Esophagus muscularis mucosa (tissue), 4 donors: ENCODE measurements at places on chromosomes 7 and 10. TPM values are rescaled to one million over a fixed set of nuclear protein-coding genes. Genes with fewer than 3 reads are reported as not detected.

Gene DRGX
- total RNA-seq: not detected

Gene RBP3
- 0.06 TPM for total RNA-seq

Gene HABP2
- total RNA-seq: not detected

Gene NEBL
- total RNA-seq: 2.9 TPM

Gene NPFFR1
- total RNA-seq: not detected

Gene INTS1
- 54.5 TPM for total RNA-seq

DNA sequence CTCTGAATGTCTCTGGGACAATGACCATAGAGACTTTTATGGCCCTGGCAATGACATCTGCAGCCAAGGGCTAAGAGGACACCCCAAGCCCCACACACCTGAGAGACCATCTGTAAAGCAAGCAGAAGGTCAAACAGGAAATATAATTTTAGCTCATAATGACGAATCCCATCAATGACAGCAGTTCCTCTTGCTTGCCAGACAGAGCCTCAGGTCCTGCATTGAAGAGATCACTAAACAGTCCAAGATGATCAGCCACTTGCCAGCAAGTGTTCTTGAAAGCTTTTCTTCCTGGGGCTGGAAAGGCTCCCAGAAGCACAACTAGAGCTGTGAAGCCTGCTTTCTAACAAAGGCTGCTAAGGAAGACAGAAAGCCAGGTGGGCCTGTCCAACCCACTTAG lies 993.7 kb upstream of the AUTS2 start:
- no peaks in the 10 kb centered on the region for H3K4me1 ChIP-seq
- no peaks in the 10 kb centered on the region for H3K36me3 ChIP-seq
- no peaks in the 10 kb centered on the region for H3K27me3 ChIP-seq

DNA sequence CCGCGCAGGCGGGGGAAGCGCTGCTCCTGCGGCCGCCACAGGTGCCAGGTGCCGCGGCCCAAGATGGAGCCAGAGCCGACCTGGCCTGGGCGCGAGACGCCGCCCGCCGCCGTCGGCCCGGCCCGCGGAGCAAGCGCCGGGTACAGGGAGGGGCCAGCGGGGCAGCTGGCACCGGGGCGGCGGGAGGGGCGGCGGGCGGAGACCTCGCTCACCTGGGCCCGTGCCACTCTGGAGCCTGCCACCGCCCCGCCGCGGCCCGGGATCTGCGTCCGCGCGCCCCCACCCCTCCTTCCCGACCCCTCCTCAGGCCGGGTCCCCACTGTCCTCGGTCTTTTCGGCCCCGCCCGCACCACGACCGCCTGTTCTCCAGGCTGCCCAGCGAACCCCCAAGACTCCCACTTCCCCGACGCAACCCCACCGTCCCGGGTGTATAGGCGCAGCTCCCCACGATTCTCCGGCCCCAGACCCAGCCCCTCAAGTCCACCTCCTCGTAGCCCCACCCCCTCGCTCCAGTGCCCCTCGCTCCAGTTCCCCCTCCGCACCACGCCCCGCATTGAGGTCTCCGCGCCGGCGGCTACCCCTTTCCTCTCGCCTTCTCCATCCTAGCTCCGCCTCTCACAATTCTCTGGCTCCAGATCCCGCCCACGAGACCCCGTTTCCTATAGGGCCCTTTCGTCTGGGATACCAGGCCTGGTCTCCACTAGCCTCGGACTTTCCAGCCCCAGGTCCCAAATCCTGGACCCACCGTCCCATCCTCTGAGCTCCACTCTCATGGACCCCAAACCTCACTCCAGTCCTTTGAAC lies at the start of gene GPRIN2:
Gene GPRIN2, minus strand, starts transcription at position 144 of the 804 bp plus-strand sequence. CDS start 5,922 bp downstream, outside the sequence.
- DNase-seq: no peak
- H3K36me3 ChIP-seq: no peaks in the 10 kb centered on the region
- no peak within 1 kb of the TSS for H3K27ac ChIP-seq
- H3K4me1 ChIP-seq: peaks cover 13% of the 10 kb centered on the region
- peaks cover 14% of the 10 kb centered on the region for H3K27me3 ChIP-seq

DNA sequence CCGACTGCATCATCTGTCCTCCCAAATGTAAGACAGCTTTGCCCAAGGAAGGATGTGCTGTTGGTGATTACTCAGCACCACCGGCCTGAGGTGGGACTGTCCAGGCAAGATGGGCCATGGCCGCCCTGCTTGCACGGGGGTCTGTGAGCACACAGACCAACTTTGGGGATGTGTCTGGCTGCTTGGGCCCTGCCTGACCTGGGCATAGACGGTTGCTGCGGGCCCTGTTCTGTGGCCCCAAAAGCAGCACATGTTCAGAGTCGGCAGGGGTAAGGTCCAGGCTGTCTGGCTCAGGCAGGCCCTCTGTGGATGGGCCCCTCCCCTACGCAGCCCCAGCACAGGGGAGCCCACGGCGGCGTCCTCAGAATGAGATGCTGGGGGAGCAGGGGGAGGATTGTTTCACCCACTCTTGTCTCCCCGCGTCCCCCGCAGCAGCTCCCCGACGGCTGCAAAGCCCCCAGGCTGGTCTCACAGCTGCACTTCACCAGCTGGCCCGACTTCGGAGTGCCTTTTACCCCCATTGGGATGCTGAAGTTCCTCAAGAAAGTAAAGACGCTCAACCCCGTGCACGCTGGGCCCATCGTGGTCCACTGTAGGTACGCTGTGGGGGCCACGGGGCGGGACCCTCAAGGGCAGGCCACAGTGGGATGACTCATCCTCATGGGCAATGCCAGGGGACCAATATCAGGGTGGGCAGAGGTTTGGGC lies 58.4 kb downstream of the MKI67 start:
- peaks cover 9% of the 10 kb centered on the region for H3K36me3 ChIP-seq
- no peak overlapping the region for H3K27ac ChIP-seq
- H3K27me3 ChIP-seq: peaks cover 19% of the 10 kb centered on the region
- H3K4me1 ChIP-seq: peaks cover 32% of the 10 kb centered on the region
- no peak for DNase-seq
- H3K4me3 ChIP-seq: no peak overlapping the region

DNA sequence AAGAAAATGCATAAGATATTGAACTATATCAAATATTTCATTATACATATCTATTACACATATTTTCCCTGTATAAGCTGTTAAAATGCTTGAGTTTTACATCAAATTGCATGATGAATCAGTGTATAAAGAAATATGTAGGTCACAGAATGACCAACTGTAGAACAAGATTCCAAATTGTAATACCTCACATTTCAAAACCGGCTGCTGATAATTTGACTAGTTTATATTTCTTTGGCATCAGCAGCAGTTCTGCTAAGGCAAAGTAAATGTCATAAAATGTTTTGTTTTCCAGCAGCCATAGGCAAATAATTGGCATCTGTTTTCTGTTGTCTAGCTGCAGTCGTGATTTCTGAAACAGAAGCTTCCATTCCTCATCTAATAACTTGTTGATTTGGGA lies 633.9 kb downstream of the ARL4A start:
- no peak for DNase-seq
- no peak overlapping the region for H3K4me3 ChIP-seq
- no peaks in the 10 kb centered on the region for H3K27me3 ChIP-seq
- H3K27ac ChIP-seq: no peak overlapping the region
- peaks cover 4% of the 10 kb centered on the region for H3K4me1 ChIP-seq

DNA sequence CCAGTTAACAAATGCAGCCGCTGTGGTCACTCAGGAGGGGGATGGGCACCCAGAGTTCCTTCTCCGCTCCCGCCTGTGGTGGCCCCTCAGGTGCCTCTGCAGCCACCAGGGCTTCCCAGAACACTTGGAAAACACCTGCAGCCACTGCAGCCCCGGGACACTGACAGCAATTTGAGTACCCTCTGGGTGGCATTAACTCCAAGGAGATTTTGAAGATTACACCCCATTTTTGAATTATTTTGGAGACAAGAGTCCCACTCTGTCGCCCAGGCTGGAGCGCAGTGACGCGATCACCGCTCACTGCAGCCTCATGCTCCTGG lies 32.2 kb downstream of the IL15RA start:
- no peaks in the 10 kb centered on the region for H3K27me3 ChIP-seq
- peak overlapping the region; percentile 84 for H3K27ac ChIP-seq
- peak overlapping the region; percentile 27 for H3K4me3 ChIP-seq
- H3K4me1 ChIP-seq: peaks cover 43% of the 10 kb centered on the region
- no peak for DNase-seq

DNA sequence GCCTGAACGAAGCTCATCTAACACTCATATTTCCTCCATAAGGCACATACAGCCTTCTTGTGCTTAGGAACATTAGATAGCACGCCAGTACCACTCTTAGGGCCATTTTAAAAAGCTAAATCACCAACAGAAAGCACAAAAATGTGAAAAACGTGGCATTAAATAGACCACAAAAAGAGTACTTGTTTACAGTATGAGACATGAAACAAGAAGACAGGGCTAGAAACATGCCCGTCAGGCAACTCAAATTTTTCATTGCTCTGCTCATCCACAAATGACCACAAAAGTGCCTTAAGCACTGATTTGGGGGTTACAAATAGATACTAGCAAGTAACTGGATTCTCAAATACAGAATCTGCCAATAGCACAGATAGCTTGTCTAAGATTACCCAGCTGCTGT lies 67.8 kb downstream of the ELMO1 start:
- no peak overlapping the region for H3K4me3 ChIP-seq
- H3K4me1 ChIP-seq: no peaks in the 10 kb centered on the region
- no peaks in the 10 kb centered on the region for H3K36me3 ChIP-seq
- no peak overlapping the region for H3K27ac ChIP-seq
- DNase-seq: no peak

DNA sequence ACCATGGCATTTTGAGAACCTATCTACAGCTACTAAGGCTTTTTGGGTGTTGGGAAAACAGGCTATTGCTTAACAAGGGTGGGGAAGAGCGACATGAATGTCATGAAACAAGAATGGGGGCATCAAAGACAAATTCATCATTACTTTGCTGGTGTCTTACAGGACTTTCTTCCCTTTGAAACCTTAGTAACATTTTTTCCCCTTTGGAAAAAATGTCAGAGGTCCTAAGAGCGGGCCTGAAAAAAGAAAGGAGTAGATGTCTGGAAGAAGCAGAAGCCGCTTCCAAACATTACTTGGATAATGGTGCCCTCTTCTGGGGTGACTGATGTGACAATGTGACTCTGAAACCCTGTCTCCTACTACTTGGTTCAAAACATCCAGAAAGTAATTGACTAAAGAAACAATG lies 3.8 kb upstream of the DDX50 start:
- DNase-seq: no peak
- no peaks in the 10 kb centered on the region for H3K36me3 ChIP-seq
- peaks cover 16% of the 10 kb centered on the region for H3K4me1 ChIP-seq
- H3K27me3 ChIP-seq: no peaks in the 10 kb centered on the region

- peak overlapping the region; percentile 74 for H3K4me3 ChIP-seq
- peaks cover 4% of the 10 kb centered on the region for H3K4me1 ChIP-seq
- peak overlapping the region; percentile 72 for H3K27ac ChIP-seq
- DNase-seq: no peak
- no peaks in the 10 kb centered on the region for H3K27me3 ChIP-seq
Observed at GRCh38 chr10:27998178-27998953, 513 bp downstream of the ODAD2 start.

DNA sequence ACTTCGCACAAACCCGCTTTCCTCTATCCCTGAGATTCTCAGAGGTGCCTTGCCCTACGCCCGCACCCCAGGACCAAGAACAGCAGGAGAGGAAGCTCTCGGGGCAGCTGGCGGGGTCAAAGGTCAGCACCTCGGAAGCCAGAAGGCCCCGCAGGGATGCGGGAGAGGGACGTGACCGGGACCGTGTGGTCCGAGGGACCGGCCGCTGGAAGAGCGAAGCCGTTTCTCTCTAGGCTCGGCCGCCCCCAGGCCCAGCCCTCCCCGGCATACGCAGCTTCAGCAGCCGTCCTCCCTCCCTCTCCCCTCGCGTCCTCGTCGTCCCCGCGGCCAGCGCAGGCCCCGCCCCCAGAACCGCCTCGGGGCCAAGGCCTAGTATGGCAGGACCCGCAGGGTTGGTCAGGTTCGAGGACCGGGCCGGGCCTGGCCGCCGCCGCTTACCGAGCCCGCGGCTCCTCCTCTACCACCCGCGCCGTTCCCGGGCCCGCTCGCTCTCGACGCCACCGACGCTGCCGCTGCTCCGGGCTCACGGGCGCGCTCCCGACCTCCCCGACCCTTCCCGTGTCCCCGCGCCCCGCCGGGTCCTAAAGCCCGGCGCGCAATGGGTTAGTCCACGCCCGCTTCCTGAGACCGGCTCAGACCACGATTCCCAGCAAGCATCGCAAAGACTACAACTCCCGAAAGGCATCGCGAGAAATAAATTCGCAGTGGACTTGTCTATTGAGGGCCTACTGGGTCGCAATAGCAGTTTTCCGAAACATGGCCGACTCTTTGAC lies at the start of gene ARMH3:
Gene ARMH3, minus strand, starts transcription at position 527 of the 773 bp plus-strand sequence. CDS start 16,059 bp downstream, outside the sequence.
- H3K4me1 ChIP-seq: peaks cover 41% of the 10 kb centered on the region
- no peaks in the 10 kb centered on the region for H3K27me3 ChIP-seq
- DNase-seq: peak; percentile 97
- no peaks in the 10 kb centered on the region for H3K36me3 ChIP-seq
- H3K4me3 ChIP-seq: peak within 1 kb of the TSS; percentile 89

DNA sequence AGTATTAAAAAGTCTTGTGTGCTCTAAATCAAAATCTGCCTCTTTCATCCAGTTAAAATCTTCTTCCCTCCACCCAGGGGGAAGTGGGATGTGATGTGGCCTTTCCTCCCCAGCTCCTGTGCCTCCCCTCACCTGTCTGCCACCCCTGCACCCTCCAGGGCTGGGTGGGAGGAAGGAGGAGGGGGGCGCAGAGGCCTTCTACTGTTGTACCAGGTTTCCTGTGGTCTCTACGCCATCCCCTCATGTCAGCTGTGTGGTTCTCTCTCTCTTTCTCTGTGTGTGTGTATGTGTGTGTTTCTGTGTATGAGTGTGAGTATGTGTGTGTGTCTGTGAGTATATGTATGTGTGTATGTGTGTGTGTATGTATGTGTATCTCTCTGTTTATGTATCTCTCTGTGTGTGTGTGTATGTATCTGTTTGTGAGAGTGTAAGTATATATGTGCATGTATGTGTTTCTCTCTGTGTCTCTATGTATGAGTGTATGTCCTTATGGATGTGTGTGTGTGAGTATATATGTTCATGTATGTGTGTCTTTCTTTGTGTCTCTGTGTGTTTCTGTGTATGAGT lies 45.5 kb upstream of the C10orf71 start:
- no peaks in the 10 kb centered on the region for H3K36me3 ChIP-seq
- DNase-seq: no peak
- H3K27me3 ChIP-seq: no peaks in the 10 kb centered on the region
- H3K27ac ChIP-seq: no peak overlapping the region
- no peaks in the 10 kb centered on the region for H3K4me1 ChIP-seq

DNA sequence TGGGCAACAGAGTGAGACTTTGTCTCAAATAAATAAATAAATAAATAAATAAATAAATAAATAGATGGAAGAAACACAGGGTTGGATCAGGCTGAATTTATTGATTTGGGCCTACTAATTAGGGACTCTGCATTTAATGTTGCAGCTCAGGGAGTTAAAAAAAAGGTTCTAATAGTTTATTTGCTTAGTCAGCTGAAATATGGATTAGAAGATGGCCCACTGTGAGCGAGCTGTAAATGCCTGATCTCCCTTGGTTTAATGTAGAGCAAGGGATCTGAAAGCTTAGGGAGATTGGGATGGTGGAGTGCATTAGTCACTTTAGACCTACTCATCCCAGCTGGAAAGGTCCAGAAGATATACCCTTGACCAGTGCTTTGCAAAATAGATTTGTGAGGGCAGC lies 25.1 kb upstream of the PDIA4 start:
- H3K36me3 ChIP-seq: no peaks in the 10 kb centered on the region
- no peaks in the 10 kb centered on the region for H3K27me3 ChIP-seq
- no peaks in the 10 kb centered on the region for H3K4me1 ChIP-seq
- no peak overlapping the region for H3K4me3 ChIP-seq
- no peak overlapping the region for H3K27ac ChIP-seq
